NCI-H1436 treated with DMSO at 0.1 percent for 48 hours (cell line): ENCODE measurements at places on chromosomes 6 and 20.

- DNase-seq, result no peak
Measured at GRCh38 chr6:30820193-30820592, 64.1 kb upstream of the DDR1 start.

DNA sequence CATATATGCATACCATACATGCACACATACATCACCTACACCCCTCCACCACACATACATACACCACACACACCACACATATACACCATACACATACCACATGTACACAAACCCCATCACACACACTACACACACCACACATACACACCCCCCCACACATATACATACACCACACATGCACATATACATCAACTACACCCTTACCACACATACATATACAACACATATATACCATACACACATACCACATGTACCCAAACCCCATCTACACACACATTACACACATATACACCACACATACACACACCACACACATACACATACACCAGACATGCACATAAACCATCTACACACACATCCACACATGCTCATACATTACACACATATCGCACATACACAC is 52.7 kb downstream of the DAAM2 start:
- DNase-seq, result no peak

DNA sequence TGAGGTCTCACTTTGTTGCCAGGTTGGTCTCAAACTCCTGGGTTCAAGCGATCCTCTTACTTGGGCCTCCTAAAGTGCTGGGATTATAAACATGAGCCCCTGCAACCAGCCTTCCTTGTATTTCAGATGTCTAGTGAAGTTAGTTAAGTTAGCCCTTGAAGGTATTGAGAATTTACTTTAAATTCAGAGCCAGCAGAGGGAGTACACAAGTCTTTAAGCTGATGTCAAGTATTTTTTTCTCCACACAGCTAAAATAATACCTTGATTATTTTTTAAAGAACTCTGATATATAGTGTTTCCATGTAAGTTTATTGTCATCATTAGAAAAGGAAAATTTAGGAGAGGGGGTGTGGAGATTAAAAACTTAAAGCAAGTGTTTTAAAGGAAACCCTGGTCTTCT is 9.8 kb downstream of the FOXO3 start:
- no peak for DNase-seq

DNA sequence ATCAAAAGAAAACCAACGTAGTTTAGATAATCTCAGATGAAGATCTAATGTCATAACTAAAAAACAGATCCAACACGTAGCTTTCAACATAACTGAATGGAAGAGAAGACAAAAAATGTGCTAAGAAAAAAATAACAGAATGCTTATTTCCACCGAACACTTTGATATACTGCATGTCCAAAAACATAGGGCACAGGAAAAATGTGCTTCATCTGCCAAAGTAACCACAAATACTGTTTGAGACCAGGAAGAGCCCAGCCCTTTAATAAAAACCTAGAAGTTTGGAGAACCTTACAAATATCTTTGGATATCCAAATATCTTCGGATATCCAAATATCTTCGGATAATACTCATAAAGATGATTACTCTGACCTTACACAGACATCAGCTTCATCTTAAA is 19.8 kb downstream of the LAMA4 start:
- no peak for DNase-seq

DNA sequence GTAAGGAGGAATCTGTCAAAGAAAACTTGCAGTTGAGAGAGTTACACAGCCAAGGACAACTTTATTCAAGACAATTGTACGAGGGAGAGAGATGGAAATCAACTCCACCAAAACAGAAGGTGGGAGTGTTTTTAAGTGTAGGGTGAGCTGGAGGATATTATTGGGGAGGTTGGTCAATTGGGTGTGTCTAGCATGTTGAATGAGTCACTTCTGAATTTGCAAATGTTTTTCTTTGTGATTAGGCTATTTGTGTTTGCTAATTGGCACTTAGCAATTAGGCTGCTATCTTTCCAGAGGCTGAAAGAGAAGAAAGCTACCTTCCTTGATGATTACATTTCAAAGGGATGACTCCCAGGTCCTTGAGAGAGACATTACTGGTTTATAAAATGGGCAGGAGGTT is 441.1 kb downstream of the MEI4 start:
- no peak for DNase-seq

DNA sequence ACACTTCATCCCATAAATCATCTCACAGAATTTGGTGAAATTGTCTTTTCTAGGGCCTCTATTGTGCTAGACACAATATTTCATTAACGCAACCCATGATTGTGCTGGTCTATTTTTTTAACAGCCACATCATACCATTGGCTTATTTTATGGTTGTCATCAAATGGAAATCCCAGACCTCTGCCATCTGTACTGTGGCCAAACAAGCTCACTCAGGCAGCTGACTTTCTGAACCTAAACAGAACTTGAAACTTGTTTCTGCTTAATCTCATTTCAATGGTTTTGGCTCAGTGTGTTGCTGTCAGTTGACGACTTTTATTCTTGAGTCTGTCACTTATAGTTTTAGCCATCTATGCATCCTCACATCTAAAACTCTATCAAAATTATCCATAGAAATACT is 111.8 kb downstream of the HAO1 start:
- DNase-seq, result no peak

DNA sequence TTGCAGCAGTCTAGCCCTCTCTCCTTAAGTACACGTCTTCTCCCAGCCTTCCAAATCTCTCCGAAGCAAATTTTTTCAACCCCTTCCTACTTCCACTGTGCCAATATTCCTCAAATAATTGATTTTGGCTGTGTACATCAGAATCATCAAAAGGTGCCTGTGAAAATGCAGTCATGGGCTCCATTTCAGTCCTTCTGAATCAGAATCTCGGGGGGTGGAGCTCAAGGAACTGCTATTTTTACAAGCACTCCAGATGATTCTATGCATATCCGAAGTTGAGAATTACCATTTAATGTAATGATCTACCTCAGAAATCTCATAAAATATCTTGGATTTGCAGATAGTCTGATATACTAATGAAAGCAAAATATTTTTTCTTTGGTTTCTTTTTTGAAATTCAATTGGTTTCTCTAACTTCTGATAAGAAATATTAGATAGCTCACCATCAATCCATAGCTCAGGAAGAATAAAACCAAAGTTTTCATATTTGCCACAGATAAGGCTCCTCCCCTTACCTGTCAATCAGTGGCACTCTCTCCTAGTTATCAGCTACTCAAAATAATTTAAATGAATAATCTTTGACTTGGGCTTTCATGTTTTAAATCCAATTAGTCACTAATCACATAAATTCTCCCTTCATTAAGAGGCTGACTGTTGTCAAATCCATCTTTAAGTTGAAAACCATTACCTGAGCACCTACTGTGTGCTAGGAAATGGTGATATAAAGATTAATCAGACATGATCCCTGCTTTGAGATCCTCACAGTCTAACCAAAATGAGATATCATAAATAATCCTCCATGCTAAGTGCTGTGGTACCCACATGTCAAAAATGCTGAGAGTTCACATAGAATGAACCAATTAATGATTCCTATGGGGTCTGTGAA is 36.4 kb upstream of the STXBP5 start:
- no peak for DNase-seq

- DNase-seq, result no peak
Measured at GRCh38 chr20:23566199-23566932, 1.9 kb downstream of the CST9L start.

- no peak for DNase-seq
Measured at GRCh38 chr20:13221313-13221672, 219 bp downstream of the ISM1 start.

GRCh38 chr20:43916881-43917371 is 2.3 kb downstream of the TOX2 start:
- no peak for DNase-seq

- no peak for DNase-seq
Measured at GRCh38 chr20:13142143-13142542, 78.9 kb upstream of the ISM1 start.

DNA sequence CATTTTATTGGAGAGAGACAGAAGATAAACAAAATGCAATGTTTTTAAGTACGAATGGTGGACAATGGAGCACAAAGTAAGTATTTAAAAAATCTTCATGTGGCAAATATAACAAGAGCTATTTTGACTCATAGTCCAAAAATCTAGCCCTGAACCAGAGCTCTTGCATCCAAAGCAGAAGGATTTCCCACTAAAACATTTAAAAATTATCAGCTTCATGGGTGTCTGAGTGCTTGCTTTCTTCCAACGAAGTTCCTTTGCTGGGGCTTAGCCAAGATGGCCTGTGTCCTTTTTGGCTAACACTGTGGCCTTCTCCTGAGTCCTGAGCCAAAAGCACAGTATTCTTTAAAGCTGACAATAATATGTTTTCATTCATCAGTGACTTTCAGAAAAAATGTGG is 161.7 kb downstream of the RIMS1 start:
- DNase-seq, result no peak

GRCh38 chr6:109079981-109080380 is 14.7 kb downstream of the SESN1 start:
- no peak for DNase-seq

DNA sequence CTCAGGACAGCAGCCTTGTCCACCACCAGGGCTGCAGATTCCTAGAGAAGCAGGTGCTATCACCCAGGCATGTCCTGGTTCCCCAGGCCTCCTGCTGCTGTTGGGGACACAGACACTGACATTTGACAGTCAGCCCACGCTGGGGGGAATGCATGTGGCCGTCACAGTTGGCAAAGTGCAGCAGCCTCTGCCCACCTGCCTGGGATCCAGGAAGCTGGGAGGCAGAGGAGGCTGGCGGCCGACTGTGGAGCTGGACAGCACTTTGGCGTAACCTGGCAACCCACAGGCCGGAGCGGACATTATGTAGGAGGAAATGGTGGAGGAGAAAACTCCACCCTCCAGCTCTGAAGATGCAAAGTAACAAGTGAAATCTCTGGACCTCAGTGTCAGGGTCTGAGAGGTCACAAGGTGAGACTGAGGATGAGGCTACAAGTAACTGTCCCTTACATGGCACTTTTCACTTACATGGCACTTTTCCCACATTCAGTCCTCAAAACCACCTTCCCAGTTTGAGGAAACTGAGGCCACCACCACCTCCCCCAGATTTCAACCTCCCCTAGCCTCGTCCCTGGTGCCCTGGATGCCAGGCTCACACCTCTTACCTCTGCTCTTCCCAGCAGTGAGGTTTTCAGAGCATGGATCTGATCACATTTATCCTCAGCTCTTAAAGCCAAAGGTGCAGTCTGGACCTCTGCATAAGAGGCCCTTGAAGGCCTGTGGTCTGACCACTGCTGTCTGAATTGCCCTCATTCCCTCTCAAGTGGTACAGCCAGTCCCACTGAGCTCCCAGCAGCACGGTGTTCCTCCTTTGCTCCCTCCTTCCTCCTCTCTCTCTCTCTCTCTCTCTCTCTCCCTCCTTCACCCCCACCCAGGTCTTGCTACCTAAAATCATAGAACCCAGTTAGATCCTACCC is 8.7 kb downstream of the MAP1LC3A start:
- no peak for DNase-seq

GRCh38 chr6:160733050-160733646 is 31.1 kb downstream of the PLG start:
- DNase-seq, result no peak

DNA sequence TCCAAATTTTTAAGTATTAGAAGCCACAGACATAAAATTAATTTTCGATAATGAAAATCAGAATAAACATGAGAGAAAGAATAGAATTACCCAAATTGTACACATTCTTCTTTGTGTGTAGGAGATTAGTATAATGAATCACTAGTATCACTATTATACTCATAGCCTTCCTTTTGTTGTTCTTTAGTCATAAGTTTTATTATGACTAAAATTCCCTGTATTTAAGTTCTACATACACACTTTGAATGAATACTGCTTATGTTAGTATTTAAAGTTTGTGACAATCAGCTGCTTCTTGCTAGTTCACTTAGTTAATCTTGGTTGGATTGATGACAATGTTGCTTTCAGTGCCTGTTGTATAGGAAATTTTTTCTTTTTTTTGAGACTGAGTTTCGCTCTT is 72.7 kb downstream of the CCDC170 start:
- DNase-seq, result no peak

DNA sequence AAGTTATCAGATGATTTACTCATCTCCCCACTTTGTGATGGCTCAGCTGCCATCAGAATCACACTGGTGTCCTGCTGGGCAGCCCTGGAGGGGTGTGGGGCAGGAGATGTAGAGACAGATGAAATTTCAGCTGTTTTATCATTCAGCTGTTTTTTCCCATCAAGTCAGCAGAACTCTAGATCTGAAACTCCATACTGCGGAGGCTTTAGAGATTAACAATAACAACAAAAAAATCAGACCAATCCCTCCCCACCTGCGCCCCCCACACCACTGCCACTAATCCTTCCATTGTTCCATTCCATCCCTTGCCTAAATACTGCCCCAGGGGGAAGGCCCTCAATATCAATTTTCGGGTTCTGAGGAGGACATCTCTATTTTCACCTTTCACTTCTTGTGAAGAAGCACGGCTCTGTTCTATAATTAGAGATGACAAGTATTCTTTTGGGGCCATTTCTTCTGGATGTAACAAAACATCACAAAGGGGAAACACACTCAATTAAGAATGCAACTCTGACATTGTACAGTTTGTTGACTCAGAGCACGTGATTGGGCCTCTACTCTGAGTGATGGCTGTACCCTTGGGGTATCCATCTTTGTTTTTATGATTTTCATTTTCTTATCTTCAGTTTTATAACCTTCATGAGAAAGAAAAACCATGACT is 396.3 kb downstream of the ZFAND3 start:
- DNase-seq, result no peak

- no peak for DNase-seq
Measured at GRCh38 chr6:168124158-168124557, 45.1 kb upstream of the FRMD1 start.

GRCh38 chr6:55437141-55437540 is 109.9 kb downstream of the GFRAL start:
- no peak for DNase-seq

DNA sequence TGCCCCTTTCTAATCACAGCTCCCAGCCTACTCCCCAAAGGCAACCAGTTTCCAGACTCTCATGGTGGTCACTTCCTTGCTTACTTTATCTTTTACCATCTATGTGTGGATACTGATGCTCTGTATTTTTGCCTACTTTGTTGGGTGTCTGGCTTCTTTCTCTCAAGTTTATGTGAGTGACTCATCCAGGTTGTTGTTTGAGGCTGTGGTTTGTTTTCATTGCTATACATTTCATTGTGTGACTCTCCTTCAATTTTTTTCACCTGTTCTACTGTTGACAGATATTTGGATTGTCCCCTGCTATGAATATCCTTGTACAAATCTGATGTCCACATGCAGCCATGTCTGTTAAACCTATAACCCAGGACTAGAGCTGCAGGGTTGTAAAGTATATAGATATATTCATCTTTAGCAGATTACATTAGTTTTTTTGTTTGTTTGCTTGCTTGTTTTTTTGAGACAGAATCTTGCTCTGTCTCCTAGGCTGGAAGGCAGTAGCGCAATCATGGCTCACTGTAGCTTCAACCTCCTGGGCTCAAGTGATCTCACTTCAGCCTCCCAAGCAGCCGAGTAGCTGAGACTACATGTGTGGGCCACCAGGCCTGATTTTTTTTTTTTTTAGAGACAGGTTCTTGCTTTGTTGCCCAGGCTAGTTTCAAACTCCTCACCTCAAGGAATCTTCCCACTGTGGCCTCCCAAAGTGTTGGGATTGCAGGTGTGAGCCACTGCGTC is 72.9 kb upstream of the EEF1E1 start:
- DNase-seq, result no peak
